Smooth muscle cell of the brain vasculature (primary cell): ENCODE measurements at places on chromosomes 5 and 9.

GRCh38 chr9:21097817-21098216, 20.1 kb upstream of the IFNB1 start:
- DNase-seq = no peak

DNA sequence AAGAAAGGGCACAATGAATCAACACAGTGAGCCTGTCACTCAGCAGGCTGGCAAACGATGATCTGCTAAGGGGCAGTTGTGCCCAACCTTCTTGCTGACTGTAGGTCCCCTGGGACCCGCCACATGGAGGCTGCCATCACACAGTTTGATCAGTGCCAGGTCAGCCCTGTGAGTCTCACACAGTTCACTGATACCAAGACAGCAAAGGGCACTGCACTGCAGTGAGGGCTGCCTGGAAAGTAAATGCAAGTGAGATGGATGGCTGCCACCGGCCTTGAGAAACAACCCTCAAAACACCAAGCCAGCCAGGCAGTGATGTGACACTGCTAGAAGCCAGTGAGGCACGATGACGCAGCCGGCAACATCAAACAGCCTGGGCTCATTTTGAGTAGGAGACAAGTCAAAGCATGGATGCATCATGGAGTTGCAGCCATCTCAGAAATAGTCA, 30.3 kb downstream of the FOXD1 start:
- DNase-seq = no peak

GRCh38 chr9:82957529-82958379, 105.2 kb downstream of the RASEF start:
- no peak for DNase-seq

- DNase-seq = no peak
These were observed 86.0 kb upstream of the SH3PXD2B start for GRCh38 chr5:172540099-172540870.

GRCh38 chr5:132748522-132749000, 1.3 kb downstream of the CCNI2 start:
- no peak for DNase-seq

DNA sequence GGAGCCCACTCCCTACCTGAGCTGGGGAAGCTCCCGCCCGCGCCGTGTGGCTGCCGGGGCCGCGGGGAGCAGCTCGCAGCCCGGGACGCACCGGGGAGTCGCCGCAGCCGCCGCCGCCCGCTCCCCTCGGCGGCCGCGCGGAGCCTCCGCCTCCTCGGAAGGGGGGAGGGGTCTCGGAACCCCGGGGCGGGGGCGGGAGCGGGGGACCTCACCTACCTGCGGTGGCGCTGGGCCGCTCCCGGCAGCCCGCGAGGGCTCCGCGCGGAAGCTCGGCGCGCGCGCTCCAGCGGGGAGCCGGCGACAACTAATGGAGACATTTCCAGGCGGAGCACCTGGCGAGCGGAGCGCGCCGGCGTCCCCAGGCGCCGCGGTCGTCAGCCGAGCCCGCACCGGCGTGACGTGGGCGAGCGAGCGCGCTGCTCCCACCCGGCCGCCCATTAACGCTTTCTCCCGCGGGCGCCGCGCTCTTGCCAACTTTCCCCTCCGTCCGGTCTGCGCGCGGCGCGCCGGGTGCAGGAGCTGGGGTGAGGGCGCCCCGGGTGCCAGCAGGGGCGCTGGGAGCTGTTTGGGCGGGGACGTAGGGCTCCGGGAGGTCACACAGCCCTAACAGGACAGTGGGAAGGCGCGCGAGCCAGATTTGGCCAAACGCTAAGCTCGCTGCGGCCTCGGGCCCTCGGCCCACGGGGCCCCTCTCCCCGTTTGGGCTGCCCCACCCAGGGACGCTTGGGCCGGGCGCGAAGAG, 4.3 kb upstream of the IRX4 start:
- DNase-seq = no peak

- no peak for DNase-seq
These were observed 1.2 kb downstream of the CCNH start for GRCh38 chr5:87411586-87411972.

DNA sequence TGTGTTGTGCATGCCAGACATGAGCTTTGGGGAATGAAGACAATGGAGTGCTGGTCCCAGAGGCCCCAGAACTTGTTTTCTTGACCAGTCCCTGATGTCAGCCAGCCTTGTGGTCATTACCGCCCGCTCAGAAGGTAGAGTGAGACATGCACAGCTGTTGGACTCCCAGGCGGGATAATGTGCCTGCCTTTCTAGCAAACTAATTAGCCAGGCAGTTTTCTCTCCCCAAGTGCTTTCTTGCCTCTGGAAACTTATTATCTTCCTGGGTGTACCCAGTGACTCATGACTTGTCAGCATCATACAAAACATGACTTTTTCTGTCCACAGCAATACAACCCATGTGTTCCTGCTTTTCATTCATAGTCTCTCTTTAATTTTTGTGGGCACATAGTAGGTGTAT, 131.1 kb downstream of the RMI1 start:
- no peak for DNase-seq

GRCh38 chr9:19511694-19512093, 102.9 kb downstream of the ACER2 start:
- no peak for DNase-seq

DNA sequence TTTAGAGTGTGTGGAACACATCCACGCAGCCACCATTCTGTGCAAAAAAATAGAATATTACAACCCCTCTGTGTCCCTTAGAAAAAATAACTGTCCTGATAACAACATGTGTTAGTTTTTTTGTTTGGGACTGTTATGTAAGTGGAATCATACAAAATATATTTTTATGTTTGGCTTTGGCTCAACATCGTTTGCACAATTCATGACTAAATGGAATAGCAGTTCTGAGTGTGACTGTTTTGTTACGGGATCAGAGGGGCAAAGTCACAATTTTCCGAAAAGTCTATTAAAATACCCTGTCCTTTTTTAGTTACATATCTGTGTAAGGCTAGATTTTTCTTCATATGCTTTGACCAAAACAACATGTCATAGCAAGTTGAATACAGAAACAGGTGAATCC, 12.8 kb downstream of the MTREX start:
- no peak for DNase-seq

- DNase-seq = peak; percentile 29
These were observed 47.0 kb downstream of the CCDC125 start for GRCh38 chr5:69285448-69286116.

DNA sequence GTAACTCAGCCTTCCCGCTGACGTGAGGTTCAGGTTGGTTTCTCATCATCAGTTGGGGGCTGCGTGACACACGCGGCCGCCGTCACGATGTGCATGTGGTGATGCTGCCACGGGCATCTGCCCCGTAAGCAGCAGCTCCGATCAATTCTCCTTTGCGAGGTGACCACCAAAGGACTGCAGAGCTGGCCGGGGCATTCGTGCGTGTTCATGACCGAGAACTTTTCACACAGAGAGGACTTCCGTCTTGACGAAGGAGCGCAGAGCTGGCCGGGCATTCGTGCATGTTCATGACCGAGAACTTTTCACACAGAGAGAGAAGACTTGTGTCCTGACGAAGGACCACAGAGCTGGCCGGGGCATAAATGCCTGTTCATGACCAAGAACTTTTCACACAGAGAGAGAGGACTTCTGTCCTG, 3.8 kb upstream of the LCN1 start:
- no peak for DNase-seq
